Activated effector memory CD4-positive, alpha-beta T cell treated with anti-CD3 and anti-CD28 coated beads, Interleukin-2, amount 50 U/mL, for 16 hours (primary cell): ENCODE measurements at places on chromosomes 3 and 15.

- peak; percentile 87 for DNase-seq
Observed at GRCh38 chr15:40506964-40507571, 36.3 kb downstream of the CHST14 start.

GRCh38 chr3:43735618-43736017 is 44.9 kb downstream of the ABHD5 start:
- no peak for DNase-seq

DNA sequence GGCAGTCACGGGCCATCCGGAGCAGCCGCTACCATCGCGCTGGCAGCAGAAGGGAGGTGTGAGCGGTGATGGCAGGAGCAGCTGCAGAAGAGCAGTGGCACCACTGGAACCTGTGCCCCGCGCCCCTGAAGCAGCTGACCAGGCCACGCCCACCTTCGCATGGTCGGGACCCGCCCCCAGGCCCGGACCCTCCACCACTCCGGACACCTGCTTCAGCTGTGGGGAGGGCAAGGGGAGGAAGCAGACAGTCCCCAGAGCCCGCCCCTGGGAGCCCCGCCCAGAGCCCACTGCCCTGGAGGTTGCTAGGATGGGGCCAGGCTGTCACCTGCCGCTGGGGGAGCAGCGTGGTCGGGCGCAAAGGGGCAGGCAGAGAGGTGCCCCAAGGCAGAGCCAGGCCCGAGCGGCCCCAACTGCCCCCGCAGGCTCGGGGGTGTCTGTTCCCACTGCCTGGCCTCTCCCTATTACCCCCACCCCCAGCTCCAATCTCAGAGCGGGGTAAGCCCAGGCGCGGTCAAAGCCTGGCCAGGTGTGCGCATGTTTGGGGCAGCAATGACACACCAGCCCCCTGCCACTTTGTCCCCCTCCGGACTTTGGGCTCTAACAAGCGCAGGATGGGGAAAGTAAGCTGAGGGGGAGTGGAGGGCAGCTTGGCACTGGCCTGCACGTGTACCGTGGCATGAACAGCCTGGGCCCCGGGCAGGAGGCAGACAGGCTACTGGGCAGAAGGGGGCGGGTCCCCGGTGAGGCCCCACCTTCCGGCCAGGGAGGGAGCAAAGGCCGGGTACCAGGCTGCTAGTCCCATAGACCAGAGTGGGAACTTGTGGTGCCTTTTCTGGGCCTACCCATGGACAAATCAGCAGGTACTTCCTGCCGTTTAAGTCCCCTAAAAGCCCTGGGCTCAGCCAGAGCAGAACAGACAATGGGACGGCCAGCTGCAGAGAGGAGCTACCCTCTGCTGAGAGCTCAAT is 8.7 kb downstream of the SPCS1 start:
- no peak for DNase-seq

GRCh38 chr3:66248641-66249040 is 27.8 kb downstream of the SLC25A26 start:
- DNase-seq = no peak

- DNase-seq = no peak
Observed at GRCh38 chr15:41834096-41834495, 4.6 kb upstream of the PLA2G4B start.

GRCh38 chr3:132654190-132654589 is 5.4 kb downstream of the ACAD11 start:
- DNase-seq = no peak

DNA sequence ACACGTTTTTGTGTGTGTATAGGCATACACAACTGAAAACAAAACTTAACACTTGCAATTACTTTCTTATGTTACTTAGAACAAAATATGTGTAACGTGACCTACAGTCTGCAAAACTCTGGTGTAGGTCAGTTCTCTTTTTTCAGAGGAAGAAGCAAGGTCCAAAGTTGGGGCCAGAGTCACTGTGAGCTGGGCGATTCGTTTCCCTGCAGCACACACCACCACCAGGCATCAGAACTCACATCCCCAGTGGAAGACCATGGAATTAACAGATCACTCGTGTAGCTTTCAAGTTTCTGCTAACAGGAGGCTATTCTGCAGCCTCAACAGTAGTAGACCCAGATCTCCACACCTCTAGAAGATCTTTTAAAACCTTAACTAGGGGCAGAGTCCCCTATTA is 25.8 kb downstream of the ANP32A start:
- no peak for DNase-seq
